ENCODE measurements at places on chromosomes 7 and 10. TPM values are rescaled to one million over a fixed set of nuclear protein-coding genes. Genes with fewer than 3 reads are reported as not detected.
A peak's percentile ranks its signal among the peaks of the same experiment; 100 is the strongest.

DNA sequence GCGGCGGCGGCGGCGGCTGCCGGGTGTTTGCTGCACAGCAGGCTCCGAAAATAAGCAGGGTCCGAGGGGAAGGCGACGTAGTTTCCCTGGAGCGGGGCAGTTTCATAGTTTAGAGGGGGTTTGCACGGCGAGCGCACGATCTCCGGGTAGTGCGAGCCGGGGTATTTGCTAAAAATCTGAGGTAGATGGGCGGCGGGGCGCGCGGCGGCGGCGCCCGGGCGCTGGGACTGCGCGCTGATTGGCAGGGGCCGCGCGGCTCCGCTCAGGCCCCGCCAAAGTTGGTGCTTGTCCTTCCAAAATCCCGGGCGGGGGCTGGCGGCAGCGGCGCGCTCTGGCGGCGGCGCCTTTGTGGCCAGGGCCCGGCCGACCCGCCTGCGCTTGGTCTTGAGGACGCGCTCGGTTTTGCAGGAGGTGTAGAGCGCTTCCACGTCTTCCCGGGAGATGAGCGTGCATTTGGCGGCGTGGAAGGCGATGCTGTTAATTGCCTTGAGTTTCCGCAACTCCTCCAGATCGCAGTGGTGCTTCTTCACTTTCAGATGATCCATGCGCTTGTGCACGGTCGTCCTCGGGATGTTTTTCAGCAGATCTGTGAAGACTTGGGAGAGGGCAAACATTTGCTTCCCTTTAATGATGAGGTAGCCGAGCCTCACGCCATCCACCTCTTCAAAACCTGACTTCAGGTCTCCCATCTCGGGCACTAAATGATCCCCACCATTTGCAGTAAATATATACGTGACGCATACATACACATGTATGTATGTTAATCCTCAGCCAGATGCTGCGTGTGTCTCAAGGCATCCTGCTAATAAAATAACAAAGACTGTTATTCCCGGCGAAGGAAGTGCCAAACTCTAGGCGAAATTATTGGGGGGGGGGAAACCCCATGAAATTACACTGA is 8.1 kb downstream of the SKIDA1 start:
- peak; percentile 39 for DNase-seq

DNA sequence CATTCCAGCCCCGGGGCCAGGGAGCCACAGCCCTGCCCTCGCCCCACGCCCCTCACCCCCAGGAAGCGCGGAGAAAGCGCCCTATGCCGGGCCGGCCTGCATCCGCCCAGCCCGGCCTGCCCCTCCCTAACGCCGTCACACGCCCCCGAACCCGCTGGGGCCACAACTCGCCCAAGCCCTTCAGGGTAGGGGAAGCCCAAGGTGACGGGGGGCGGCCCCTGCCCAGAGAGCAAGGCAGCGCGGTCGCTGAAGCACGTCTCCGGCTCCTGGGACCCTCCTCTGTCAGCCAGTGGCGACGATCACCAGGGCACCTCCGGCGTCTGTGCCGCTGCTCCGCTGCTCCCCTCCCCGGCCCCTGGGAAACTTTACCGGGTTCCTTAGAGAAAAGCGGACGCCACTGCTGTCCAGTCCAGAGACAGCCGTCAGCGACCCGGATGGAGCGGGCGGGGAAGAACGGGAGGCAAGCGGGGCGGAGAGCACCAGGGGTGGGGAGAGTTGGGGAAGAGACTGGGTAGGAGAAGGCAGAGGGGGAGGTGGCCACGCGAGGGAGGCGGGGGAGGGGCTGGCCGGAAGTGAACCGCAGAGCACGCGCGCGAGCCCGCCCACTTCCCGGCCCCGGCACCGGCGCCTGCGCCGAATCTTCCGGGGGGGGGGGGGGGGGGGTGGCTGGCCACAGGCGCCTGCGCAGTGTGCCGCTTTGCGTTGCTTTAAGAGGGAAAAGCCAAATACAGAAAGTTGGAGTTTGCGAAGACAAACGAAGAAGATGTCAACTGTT is at the start of gene HERC4:
Gene HERC4, minus strand, starts transcription at position 509 of the 775 bp plus-strand sequence. CDS start 2,175 bp downstream, outside the sequence.
- peak; percentile 94 for DNase-seq

DNA sequence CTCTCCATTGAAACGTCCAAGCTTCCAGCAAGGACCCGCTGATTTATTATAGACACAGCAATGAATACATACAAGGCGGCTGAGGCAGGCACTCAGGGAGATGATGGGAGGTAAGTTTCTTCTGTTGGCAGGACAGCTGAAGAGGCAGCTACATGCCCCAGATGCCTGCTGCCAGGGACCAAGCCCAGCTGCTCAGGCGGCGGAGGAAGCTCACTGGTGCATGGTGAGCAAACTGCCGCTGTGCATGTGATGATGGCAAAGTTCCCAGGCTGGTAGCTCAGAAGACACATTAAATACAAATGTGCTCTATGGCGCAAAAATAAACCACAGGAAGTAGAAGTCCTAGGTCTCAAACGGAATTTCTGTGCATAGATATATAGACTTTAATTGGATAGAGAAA is 2.3 kb downstream of the DNTT start:
- DNase-seq = no peak

ICA1 gene
- total RNA-seq = 2.4 TPM

DNA sequence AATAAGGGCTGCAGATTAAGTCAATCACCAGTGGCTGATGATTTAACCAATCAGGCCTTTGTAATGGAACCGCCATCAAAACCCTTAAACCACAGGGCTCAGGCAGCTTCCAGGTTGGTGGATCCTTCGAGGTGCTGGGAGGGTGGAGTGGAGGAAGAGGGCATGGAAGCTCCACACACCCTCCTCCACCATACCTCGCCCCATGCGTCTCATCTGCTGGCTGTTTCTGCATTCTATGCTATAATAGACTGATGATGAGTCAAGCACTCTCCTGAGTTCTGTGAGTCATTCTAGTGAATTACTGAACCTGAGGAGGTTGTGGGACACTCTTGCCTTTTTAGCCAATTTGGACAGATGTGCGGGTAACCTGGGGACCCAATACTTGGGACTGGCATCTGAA is 43.9 kb downstream of the CHST15 start:
- DNase-seq = no peak

DNA sequence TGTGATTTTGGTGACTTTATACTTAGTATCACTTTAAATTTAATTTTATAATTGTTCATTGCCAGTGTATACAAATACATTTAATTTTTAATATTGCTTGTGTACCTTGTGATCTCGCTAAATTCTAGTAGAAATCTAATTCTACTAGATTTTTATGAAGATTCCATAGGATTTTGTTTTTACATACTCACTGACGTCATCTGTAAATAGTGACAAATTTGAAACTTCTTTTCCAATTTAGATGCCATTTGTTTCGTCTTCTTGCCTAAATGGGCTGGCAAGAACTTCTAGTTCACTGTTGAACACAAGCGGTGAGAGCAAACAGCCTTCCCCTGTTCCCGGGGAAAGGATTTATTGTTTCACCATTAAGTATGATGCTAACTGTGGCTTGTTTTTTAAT is 17.3 kb upstream of the PNLIPRP3 start:
- DNase-seq = no peak

GRCh38 chr7:150323682-150324372 is 482 bp upstream of the ACTR3C start:
- no peak for DNase-seq

GRCh38 chr7:29798422-29798821 is 7.9 kb upstream of the WIPF3 start:
- no peak for DNase-seq

PNLIPRP2 gene
- total RNA-seq = not detected

DNA sequence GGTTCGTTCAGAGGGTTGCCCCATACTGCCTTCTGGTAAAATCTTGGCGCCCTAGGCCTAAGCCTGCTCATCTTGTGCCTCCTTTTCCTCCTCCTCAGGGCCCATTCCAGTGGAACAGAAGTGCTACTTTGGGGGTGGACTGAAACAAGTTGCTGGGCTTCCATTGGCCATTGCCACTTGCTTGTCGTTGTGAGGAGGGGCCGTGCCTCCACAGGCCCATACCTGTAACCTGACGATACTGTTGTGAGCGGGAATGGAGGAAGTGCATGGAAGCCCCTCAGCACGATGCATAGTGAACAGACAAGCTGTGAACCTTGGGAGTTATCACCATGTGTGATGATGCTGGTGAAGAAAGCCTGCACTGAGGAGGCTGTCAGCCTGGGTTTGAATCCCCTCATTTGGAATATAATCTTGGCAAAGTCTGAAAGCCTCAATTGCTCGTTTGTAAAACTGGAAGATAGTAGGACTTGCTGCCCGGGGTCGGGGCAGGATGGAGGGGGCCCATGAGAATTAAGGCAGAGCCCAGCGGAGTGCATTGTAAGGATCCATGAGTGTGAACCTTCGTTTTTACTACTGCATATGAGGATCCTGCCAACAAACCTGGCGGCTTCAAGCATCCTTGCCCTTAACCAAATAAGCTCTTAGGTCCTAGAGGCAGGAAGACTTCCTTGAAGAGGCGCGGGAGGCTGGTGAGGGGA is 671 bp upstream of the PAPSS2 start:
- DNase-seq = no peak

- no peak for DNase-seq
Observed at GRCh38 chr7:116218051-116218645, 7.8 kb downstream of the TES start.

- DNase-seq = peak; percentile 70
Observed at GRCh38 chr10:110226926-110227641, 19.7 kb downstream of the MXI1 start.

MOGAT3 gene
- not detected for total RNA-seq

DNA sequence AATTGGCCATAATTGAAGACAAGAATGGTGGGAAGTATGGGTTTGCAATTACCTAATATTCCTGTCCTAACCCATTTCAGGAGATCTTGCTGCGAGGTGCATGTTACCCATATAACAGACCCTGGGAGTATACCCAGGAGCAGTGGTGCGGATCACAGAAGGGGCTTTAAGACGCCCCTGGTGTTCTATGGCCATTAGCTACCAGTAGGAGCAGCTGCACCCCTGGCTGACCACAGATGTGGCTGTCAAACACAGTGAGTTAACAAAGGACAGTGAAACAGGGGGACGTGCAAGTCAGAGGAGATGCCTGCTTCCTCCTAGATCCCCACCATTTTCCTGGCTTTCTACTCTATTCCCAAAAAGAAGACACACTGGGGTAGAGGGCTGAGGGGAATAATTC is 25.2 kb downstream of the AOC1 start:
- no peak for DNase-seq

DNA sequence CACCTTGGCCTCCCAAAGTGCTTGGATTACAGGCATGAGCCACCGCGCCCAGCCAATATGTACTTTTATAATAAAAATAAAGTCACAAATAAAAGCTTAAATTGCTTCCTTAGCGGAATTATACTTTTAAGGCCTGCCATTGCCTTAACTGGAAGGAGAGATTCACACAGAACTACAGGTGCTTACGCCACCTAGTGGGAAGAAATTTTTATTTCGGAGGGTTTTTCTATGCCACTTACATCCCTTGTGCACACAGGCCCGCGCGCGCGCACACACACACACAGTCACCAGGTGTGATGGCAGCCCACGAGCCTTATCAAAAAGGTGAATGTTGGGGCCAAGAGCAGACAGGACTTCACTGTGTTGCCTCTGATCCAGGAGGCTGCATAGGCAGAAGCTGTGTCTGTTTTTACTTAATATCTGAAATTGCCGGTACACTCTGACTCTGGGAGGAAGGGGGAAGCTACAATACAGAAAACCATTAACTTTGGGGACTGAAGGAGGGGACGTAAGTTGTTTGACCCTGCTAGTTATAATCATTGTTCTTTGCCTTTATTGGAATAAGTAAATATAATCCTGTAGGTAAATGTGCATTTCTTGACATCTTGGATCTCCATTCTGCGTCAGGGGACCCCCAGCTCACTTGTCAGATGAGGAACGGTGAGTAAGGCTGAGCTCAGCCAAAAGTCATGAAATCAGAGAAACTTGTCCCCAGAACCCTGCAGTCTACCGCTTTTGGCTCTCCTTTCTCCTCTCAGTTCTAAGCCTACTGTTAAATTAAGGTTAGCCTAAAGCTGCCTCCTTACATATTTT is 87.1 kb downstream of the SLC16A9 start:
- peak; percentile 22 for DNase-seq

- DNase-seq = no peak
Observed at GRCh38 chr7:38541440-38541839, 89.7 kb downstream of the AMPH start.

GRCh38 chr7:105924945-105925344 is 38.1 kb upstream of the CDHR3 start:
- peak; percentile 50 for DNase-seq

Measured in activated CD4-positive, alpha-beta memory T cell treated with anti-CD3 and anti-CD28 coated beads for 36 hours (primary cell).